Eye (tissue), 1 donor: ENCODE measurements at places on chromosomes 2 and 18.

GRCh38 chr18:69683176-69683575 is 264.5 kb downstream of the CD226 start:
- no peak for DNase-seq

GRCh38 chr2:71887196-71887595 is 260.5 kb downstream of the CYP26B1 start:
- no peak for DNase-seq

GRCh38 chr2:41900101-41900577 is 147.7 kb upstream of the PKDCC start:
- no peak for DNase-seq

GRCh38 chr2:150733051-150733618 is 245.7 kb upstream of the RND3 start:
- no peak for DNase-seq
